ENCODE measurements at places on chromosomes 5 and 9.

DNA sequence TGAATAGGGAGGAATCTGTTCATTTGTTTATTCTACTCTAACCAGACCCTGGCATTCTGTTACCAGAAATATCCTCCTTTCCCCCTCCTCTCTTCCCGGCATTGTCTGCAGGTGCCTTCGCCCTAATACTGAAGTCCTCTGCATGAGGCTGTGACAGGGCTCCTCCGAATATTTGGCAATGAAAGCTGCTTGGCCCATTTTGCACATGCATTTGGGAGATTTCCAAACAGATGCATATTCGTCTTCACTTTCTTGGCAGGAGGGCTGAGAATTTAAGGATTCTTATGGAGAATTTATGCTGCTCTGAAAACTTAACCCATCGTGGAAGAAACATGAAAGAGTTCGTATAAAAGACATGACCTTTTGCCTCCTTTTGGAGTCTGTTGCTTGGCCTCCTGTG lies 484.0 kb downstream of the ZNF608 start:
- DNase-seq, result no peak

- no peak for DNase-seq
These were observed 17.2 kb upstream of the SPOCK1 start for GRCh38 chr5:137516251-137516797.

GRCh38 chr9:107650321-107650720 lies 160.8 kb upstream of the KLF4 start:
- DNase-seq, result no peak

DNA sequence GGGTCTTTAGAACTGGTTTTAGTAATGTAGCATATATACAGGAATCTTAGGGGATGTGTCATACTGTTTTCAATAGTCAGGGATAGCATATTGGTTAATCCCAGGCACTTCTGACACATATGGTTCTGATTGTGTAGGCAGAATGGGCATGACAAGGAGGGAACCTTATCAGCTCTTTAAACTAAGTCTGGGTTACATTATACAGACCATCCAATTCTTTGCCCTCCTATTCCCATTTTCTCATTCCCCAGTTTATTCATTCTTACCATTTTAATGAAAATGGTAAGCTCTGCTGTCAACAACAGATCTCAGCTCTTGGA lies 85.1 kb downstream of the NDUFAF2 start:
- no peak for DNase-seq

- no peak for DNase-seq
These were observed 11.5 kb downstream of the SLC6A19 start for GRCh38 chr5:1212881-1213280.

GRCh38 chr9:93148721-93149120 lies 14.7 kb upstream of the NINJ1 start:
- no peak for DNase-seq

DNA sequence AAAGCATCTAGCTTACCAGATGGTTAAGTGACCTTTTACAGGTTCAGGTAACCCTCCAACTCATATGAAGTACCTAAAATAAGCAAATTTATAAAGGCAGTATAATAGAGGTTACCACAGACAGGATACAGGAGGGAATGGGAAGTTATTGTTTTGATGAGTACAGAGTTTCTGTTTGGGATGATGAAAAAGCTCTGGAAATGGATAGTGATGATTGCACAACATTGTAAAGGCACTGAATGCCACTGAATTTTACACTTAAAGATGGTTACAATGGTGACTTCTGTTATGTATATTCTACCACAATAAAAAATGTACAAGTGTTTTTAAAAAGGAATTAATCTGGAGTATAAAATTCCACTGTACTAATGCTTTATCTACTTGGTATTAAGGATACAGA lies 75.0 kb upstream of the NIPBL start:
- DNase-seq, result no peak

- DNase-seq, result no peak
These were observed 24.3 kb downstream of the HMHB1 start for GRCh38 chr5:143836161-143836725.

GRCh38 chr9:132350861-132351315 lies 3.9 kb downstream of the SETX start:
- no peak for DNase-seq

DNA sequence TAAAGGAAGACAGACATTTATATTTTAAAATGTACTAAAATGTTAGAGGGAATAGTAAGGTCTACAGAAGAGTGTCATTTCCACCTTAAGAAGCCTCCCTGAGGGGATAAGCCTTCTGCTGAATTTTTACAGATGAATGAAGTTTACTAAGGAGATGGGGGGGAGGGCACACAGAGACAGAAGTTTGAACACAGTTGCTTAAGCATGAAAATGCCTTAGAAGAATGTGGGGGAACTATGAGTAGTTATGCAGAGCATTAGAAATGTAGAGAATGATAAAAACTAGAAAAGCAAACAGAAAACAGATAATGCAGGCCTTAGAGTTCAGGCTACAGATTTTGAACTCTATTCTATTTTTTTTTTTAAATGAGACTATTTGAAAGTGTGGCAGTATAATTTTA lies 232.2 kb upstream of the VLDLR start:
- no peak for DNase-seq

DNA sequence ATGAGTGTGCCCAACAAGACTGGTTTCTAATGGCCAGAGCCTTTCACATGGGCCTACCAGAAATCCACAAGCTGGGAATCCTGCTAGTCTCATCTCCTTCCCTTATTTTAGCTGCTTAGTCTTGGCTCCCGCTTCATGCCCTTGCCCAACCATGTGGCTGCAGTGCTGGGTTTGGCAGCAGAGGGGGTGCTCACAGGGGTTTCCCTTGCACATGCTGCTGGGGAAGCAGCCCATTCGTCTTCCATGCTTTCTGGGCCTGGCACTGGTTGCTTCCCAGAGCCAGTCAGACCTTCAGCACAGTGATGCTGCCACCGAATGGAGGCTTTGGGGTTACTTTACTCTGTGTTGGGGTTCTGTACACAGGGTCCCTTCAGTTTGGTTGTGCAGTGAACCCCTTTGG lies 26.3 kb downstream of the SLC46A2 start:
- no peak for DNase-seq

- no peak for DNase-seq
These were observed 910 bp downstream of the TDRD7 start for GRCh38 chr9:97412626-97413385.

GRCh38 chr5:169097374-169098326 lies 203.3 kb downstream of the SLIT3 start:
- DNase-seq, result no peak

- no peak for DNase-seq
These were observed 128.3 kb downstream of the ZCCHC7 start for GRCh38 chr9:37248651-37249163.

- no peak for DNase-seq
These were observed 114.8 kb upstream of the DAPK1 start for GRCh38 chr9:87382900-87383299.

- DNase-seq, result no peak
These were observed 50.1 kb upstream of the ANKRD33B start for GRCh38 chr5:10513501-10514442.

GRCh38 chr5:150514708-150515211 lies 6.8 kb downstream of the NDST1 start:
- no peak for DNase-seq
